ENCODE measurements at places on chromosomes 5 and 9.
A peak's percentile ranks its signal among the peaks of the same experiment; 100 is the strongest.

GRCh38 chr5:179720222-179720621, 12.4 kb upstream of the MAML1 start:
- DNase-seq, result no peak

DNA sequence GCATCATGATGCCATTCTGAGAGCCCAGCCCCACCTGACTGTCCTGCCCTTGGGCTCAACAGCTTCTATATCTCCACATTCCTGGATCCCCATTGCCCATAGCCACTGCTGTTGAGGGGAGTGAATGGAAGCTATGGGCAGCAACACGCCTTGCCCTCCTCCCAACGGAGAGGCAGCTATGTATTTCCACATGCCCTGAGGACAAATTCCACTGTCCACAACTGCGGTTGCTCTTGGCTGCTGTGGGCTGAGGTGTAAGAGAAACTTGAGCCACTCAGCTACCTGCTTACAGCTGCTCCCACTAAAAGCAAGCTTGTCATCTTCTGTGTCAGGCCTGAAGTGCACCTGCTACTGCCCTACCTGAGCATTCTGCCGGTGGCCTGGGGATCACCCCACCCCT, 222.9 kb downstream of the PSAT1 start:
- peak; percentile 10 for DNase-seq

DNA sequence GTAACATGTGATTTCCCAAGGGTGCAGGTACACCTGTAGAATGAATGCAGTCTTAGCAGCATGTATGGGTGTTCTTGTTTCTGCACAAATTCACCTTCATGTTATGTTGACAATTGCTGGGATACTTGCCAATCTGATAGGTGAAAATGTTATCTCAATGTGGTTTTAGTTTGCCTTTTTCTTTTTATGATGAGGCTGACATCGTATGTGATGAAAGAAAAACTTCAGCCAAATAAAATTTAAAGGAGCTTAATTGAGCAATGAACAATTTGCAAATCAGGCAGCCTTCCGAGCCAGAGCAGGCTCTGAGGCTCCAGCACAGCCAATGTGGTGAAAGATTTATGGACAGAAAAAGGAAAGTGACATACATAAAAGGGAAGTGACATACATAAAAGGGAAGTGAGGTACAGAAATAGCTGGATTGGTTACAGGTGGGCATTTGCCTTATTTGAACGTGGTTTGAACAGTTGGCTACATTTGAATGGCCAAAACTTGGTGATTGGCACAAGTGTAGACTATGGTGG, 10.5 kb downstream of the TAL2 start:
- no peak for DNase-seq

DNA sequence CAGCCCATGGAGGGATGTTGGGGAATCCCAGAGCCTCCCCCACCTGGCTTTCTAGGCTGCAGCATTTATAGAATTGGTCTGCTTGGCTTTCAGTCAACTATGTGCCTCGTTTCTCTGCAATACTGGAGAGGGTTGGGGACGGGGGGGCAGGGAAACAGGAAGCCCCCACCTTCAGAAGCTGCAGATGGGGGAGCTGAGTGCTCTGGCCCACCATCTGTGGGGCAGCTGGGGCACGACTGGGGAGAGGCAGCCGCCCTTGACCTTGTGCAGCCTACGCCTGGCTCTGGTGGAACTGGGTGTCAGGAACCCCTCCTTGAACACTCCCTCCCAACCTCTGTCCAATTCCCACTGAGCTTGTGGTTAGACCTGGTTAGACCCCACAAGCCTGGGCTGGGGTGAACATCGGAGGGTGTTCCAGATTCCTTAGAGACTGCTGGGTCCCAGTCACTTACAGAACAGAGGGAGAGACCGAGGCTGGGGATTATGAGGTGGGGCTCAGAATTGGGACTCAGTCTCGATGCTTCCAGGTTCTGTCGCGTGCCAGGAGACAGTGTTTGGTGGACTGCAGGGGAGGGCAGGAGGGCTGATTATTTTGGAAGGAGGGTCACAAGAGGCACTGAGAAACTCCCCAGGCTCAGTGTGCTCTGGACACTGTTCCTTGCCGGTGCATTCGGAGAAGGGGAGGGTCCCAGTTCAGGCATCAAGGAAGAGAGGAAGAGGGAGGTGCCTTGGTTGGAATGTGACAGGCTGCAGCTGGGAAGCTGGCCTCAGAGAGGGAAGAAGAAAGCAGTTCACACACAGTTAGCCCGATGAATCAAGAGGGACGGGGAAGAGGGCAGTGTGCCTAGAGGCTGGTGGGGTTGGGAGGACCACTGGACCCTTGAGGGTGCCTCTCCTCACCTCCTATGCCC, 25.6 kb downstream of the COL27A1 start:
- DNase-seq, result no peak

DNA sequence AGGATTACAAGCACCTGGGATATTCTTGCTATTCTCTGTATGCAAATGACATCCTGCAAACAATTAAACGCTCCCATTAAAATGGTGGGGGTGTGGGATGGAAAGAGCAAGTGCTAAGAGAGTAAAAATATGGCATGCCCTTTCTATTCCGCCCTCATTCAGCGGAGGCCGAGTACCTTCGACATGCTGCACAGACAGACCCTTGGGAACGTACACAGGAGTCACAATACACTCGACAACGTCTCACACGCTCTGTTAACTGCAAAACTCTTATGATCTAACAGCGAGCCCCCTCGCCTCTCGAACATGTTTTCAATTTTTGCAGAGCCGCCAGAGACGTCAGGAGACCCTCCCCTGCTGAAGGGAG, 322.2 kb downstream of the CEMIP2 start:
- no peak for DNase-seq

GRCh38 chr9:138003485-138004190, 126.1 kb downstream of the CACNA1B start:
- no peak for DNase-seq

- DNase-seq, result peak; percentile 98
Observed at GRCh38 chr5:150640311-150641005, at the start of gene SYNPO. Gene SYNPO (plus strand): TSS chr5:150640660. CDS start chr5:150648276, 7,616 bp downstream.

- no peak for DNase-seq
Observed at GRCh38 chr5:170362102-170362501, 27.1 kb downstream of the KCNMB1 start.

DNA sequence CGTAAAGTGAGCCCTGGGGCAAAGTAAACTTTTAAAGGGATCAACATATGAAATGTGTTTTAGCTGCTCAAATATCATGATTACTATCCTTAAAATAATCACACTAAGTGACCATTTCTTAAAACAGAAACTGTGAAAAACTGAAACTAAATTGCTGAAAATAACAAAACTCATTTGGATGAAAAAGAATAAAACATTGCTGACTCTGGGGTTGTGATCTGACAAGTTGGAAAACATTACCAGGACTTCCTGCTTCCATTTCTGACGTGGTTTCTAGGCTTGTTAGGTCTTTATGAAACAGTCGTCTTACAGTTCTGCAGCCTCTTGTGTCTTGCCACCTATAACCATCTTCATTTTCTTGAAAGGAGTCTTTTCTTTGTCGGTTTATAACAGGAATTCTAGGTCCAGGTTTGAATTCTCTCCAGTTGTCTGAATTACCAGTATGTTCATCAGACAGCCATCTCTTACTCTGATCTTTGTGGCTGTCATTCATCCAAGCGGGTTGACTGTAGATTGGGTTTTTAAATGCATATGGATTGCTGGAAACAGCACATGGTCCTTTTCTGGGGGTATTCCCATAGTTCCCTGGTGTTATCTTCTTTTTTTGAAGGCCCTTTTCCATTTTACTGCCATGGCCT, 1.7 kb downstream of the TUT7 start:
- peak; percentile 36 for DNase-seq

DNA sequence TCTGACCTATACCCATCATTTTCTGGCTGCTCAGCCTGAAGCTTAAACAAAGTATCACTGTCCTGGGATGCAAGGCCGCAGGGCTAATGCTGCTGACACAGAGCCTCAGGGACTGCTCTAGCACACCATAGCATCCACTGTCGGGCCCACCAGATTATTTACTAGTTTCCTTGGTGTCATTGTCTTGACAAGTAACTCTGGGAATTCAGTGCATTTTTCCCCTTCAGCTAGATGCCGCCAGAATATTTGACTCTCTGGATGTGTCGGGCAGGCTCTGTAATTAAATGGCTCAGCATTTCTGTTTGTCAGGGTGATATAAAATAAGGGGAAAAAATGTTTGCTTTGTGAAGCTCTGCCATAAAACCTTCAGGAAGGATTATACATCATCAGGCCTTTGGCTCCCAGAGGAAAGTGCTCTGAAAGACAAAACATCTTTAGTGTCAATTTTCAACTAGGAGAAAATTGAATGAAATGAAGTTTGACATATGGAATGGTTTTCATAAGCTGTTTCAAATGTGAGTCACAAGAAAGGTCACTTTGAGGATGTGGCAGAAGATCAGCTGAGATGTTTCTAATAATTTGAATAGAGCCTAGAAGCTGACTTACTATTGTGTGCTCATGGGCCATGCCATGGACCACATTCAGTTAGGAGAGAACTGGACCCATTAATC, 350.1 kb downstream of the TMEM232 start:
- peak; percentile 3 for DNase-seq

DNA sequence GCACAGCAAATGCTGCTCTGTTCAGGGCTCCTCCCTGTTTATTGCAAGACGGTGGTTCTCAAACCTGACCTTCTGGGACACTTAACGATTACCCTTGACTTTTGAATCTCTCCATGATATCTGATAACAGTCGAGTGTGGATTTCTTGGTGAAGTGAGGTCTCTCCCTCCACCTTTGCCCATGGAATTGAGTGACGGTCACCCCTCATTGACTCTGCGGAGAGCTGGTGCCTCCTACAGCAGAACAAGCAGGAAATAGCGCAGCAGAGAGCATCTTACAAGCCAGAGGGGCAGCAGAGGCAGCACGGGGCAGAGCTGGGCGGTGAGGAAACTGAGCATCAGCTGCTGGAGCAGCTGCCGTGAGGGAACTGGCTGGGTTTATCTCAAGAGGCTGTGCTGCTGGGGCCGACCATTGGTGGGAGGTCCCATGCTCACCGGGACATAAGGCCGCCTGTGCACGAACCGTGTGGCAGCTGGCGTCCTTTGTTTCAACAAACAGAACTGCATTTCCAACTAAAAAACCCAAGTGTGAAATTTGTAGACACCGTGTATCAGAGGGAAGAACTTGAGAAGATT, 189.8 kb downstream of the MTRR start:
- no peak for DNase-seq

DNA sequence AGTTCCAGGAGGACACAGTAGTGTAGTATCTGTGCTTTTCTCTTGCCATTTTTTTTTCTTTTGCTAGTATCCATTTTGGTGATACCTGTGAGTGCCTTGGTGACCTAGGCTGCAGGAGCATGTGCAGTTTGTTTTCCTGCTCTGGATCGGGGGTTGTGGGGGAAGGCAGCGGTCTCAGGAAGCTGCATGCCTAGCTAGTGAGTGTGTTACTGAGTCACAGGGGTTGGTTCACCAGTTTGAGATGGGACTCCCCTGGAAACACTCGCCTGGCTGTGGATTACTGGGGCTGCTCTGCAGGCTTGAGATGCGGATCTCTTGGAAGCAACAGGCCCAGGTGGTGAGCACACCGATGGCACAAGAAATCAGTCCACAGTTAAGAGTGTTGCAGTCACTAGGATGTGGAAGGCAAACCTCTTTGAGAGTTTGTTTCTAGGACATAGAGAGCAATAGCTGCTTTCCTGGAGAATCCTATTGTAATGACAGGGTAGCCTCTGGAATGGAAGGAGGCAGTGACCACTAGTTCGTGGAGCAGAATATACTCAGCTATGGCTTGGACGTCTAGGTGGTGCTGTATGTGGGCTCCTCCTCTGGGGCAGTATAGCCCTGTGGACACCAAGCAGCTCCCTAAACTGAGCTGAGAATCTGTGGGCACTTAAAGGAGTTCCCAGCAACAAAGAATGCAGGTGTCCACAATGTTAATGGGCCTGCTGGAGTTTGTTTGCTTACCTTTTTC, 20.0 kb upstream of the SPATA31E1 start:
- peak; percentile 94 for DNase-seq

GRCh38 chr5:3599226-3600105, 3.8 kb downstream of the IRX1 start:
- no peak for DNase-seq

DNA sequence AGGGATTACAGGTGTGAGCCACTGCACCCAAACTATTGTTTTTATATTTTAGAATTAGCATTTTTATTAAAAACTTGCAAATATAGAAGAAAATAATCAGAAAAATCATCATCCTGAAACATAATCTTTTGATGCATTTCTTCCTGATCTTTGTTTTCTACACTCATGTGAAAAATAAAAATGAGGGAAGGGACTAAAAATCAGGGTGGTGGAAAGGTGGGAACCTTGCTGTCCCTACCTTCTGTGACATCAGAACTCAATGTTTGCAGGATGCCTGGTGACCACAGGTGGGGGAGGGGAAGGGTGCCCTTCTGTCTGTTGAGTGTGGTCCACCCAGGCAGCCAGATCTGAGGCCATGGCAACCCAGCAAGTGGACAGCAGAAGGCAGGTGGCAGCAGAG, at the start of gene SMIM23:
Gene SMIM23, plus strand, starts transcription at position 301 of the 400 bp plus-strand sequence. Its CDS starts 55 bp downstream, at position 356.
- no peak for DNase-seq

- DNase-seq, result peak; percentile 15
Observed at GRCh38 chr5:133249593-133249992, 197.8 kb downstream of the HSPA4 start.

DNA sequence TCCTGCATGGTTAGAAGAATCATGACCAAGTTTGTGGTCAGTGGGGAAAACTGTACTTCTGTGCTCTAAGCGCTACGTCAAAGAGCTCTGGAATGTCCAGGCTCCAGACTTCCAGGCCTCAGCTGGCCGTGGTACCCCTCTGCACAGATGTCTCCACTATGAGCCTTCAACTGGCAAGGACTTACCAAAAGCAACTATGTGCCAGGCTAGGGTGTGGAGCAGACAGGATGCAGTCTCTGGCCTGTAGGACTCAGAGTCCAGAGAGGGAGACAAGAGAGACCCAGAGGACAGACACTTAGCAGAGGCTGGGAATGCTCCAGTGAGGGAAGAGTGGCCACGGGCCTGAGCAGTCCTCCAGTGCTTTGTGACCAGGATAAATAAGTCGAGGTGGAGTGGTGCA, 31.0 kb upstream of the TCF7 start:
- DNase-seq, result peak; percentile 48

- DNase-seq, result no peak
Observed at GRCh38 chr5:40359093-40359492, 320.6 kb upstream of the PTGER4 start.

GRCh38 chr5:19241690-19242089, 746.3 kb downstream of the CDH18 start:
- peak; percentile 27 for DNase-seq

DNA sequence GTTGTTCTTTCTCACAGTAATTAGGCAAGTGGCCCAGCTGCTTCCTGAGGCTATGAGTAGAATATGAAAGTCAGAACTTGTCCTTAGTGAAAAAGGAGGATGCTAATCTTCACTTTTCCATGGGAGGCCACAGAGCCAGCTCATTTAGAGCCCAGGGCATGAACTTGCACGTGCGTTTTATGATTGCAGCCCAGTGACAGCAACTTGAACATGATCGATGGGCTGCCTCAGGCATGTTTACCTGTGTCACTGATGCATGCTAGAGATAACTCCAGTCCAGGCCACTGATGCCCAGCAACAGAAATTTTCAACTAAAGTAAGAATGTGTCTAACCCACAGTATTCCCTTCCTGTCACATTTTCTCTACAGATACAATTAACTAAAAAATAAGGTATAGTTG, 179.3 kb downstream of the CTNND2 start:
- no peak for DNase-seq

DNA sequence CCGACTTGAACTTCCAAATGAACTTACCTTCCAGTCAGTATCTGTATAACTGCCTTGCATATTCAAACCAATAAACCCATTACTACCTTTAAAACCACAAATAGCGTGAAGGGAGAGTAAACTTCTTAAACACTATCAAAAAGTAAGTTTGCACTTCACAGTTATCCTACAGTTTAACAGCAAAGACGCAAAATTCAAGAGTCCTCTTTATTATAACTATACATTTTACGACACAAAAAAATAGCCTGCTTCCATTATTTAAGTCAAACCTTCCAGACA, 1.8 kb downstream of the PTBP3 start:
- peak; percentile 14 for DNase-seq

- DNase-seq, result peak; percentile 29
Observed at GRCh38 chr9:85522459-85523092, 219.2 kb downstream of the AGTPBP1 start.
